ENCODE measurements at places on chromosomes 13 and 19.
A peak's percentile ranks its signal among the peaks of the same experiment; 100 is the strongest.

DNA sequence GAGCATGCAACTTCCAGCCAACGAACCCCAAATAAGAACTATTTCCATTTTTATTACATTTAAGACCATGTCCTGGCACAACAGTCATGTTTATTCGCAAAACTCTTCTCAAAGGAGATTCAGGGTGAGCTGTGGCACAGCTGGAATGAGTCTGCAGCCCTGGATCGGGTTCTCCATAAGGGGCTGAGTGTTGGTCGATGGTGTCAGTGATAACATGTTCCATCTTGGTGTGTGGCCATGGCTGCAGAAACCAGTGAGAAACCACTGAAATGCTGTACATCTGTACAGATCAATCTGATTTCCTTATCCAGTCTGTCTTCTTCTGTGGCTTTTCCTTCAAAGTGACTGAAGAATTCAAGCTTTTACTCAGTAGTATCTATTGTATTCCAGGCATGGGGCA, 15.2 kb downstream of the FAM124A start:
- DNase-seq: no peak

DNA sequence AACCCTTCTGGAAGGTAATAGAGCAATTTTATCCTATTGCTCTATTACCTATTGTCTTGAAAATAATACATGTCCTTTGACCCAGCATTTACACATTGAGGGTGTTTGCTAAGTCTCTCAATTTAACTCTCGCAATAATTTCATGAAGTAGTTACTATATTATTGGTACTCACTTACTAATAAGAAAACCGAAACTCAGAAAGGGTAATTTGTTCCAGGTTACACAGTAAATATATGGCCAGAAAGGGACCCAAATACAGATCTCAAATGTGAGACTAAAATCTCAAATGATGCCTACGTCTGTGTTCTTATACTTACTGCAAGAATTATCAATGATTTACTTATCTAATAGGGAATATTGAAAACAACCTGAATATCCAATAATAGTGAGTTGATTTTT, 29.7 kb upstream of the FAM216B start:
- DNase-seq: no peak

- DNase-seq: peak; percentile 77
Observed at GRCh38 chr19:2060884-2061494, 9.9 kb upstream of the MKNK2 start.

DNA sequence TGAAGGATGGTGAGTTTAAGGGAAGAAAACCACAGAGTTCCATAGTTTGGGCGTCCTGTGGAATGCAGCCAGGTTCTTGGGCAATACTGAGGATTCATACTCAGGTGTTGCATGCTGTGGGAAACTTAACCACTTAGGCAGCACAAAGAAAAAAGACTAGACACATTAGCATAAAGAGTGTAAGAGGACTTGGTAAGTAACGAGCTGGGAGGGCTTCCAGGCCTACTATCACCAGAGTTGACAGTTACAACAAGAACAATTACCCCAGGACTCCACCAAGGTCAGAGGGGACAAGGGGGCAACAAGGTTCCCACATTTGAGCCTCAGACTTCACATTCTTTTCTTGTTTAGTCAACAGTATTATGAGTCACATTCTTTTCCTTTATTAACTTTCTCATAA, 33.2 kb downstream of the KCTD12 start:
- no peak for DNase-seq

DNA sequence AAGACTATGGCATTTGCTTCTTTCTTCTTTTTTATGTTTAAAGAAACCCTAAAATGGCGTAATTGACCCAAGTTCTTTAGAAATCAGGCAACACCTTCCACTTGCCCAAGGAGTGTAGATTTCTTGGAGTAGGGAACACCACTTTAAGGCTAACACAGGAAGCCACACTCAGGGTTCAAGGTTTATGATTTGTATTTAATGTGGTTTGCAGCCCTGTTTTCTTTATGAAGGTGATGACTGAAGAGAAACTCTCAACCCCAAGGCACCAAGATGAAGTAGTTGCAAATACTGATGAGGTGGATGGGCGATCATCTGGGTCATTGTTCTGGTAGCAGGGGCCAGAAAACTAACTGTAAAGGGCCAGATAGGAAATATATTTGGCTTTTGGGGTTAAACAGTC, 101.1 kb downstream of the DLEU7 start:
- no peak for DNase-seq

- DNase-seq: no peak
Observed at GRCh38 chr19:21434967-21435544, 38.1 kb downstream of the ZNF493 start.

GRCh38 chr13:73677048-73677601, 457.1 kb downstream of the KLF12 start:
- DNase-seq: no peak

- no peak for DNase-seq
Observed at GRCh38 chr13:109480011-109480955, 306.1 kb downstream of the IRS2 start.

GRCh38 chr13:35744566-35745178, 268.2 kb upstream of the MAB21L1 start:
- no peak for DNase-seq

- DNase-seq: no peak
Observed at GRCh38 chr19:48935864-48936263, 2.4 kb downstream of the DHDH start.

DNA sequence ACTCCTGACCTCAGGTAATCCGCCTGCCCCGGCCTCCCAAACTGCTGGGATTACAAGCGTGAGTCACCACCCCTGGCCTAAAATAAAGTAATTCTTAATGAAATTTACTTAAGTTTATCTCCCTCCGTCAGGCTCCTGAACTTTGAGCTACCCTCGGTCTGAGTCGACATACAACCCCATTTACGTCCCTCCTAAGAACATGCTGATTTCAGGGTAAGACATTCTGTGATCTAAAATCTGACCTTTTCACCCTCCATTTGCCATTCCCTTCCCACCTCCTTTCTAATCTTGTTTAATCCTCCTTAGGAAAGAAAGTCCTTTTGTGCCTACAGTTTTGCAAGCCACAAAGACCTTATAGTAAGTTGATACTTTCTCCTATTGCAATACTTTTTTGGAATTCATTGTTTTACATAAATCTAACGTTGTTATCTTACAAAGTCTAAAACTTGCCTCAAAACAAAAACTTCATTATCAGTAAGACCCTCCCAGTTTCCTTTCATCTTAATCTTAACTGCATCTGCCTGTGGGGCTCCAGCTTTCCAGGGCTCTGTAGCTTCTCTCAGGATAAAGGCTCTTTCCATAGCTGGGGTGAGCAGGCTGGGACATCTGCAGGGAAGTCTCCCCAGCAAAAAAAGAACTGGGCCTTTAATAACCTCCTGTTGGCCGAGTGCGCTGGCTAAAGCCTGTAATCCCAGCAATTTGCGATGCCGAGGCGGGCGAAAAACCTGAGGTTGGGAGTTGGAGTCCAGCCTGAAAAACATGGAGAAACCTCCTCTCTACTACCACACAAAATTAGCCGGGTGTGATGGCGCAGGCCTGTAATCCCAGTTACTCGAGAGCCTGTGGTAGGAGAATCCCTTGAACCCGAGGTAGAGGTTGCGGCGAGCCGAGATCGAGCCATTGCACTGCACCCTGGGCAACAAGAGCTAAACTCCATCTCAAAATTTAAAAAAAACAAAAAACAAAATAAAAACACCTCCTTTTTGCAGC, 143.1 kb downstream of the ZNF737 start:
- DNase-seq: peak; percentile 6

- no peak for DNase-seq
Observed at GRCh38 chr13:45301263-45301662, 39.7 kb downstream of the TPT1 start.

GRCh38 chr19:54692298-54692615, 29.5 kb downstream of the LILRB4 start:
- DNase-seq: no peak

- DNase-seq: peak; percentile 71
Observed at GRCh38 chr13:113061271-113061625, 44.3 kb upstream of the F7 start.

GRCh38 chr19:45506246-45506988, 862 bp upstream of the VASP start:
- DNase-seq: peak; percentile 81

DNA sequence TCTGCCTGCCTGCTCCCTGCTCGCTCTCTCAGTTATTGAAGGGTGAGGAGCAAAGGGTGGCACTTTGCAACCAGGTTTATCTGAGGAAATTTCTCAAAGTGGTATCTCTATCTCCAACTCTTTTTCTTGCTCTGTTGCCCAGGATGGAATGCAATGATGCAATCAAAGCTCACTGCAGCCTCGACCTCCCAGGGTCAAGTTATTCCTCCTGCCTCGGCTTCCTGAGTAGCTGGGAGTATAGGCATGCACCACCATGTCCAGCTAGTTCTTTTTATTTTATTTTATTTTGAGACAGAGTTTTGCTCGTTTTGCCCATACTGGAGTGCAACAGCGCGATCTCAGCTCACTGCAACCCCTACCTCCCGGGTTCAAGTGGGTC, 4.9 kb downstream of the ACTMAP start:
- no peak for DNase-seq

- no peak for DNase-seq
Observed at GRCh38 chr19:2841855-2842574, 740 bp downstream of the ZNF555 start.

- DNase-seq: no peak
Observed at GRCh38 chr13:99342723-99343315, 35.6 kb upstream of the GPR183 start.

- no peak for DNase-seq
Observed at GRCh38 chr19:33348301-33349010, 25.1 kb upstream of the CEBPG start.

DNA sequence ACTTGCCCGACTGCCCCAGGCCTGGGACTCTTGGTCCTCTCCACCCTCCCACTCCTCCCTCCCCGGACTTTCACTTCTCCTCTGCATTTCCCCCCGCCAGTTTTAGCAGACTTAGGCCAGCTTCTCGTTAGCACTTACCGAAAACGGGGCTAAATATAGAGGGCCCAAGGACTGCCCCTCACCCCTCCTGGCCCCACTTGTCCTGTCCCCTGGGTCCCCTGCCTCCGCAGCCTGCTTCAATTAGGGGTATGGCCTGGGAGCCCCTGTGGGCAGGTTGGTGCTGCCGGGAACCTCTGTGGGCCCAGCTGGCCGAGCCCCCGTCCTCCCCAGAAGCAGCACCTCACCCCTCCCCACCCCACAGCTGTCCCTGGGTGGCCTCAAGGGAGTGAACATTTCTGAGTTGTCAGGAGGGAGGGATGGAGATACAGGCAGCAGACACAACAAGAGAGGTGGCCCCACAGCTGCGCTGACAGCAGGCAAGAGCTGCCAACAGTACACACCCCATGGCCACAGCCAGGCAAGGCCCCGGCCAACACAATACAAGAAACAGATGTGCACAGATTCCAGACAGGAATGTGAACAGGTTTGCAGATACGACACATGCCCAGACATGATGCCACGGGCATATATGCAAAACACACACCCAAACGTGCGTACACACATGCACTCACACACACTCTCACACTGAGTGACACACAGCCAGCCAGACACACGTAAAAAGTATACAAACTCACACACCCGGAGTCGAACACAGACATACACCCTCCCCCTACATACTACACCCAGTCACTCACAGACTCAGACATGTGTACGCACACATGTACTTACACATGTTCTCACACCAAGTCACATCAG, 2.6 kb downstream of the POU2F2 start:
- no peak for DNase-seq

DNA sequence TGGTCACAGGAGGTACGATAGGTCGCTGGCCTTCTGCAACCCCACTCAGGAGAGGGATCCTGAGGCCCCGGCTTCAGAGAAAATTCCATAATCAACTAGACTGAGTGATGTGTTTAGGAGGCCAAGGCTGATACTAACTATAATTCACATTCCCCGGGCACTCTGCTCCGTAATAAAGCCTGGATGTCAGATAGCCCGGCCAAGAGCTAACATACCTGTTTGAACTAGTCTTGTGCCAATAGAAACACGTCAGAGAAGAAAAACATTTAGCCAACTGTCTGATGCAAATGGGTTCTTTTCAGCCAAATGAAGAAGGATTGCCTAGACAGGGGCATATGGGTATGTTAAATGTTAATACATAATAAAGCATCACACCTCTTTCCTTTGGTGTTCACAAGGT, 204.2 kb downstream of the TSHZ3 start:
- DNase-seq: no peak

- DNase-seq: no peak
Observed at GRCh38 chr13:49629196-49629938, 1.1 kb downstream of the ARL11 start.

- no peak for DNase-seq
Observed at GRCh38 chr19:21127001-21127400, 14.8 kb upstream of the ZNF431 start.

DNA sequence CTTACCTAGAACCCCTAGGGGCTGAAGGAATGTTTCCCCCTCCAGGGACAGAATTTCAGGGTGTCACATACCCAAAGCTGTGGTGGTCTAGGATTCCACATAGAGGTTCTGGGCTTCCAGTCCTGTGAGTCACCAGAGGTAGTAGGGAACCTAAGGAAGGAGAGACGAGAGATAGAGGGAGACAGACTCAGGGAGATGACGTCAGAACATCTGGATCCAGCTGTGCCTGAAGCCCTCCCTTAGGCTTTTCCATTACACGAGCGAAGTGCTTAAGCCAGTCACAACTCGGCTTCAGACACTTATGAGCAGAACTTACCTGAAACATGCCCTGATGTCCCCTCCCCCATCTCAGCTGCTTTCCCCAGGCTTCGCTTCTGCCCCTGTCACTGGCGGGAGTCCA, 11.8 kb upstream of the SELENOW start:
- no peak for DNase-seq

GRCh38 chr13:51745243-51745642, 58.7 kb downstream of the DHRS12 start:
- no peak for DNase-seq

- no peak for DNase-seq
Observed at GRCh38 chr13:44276061-44276460, 97.6 kb upstream of the SERP2 start.

DNA sequence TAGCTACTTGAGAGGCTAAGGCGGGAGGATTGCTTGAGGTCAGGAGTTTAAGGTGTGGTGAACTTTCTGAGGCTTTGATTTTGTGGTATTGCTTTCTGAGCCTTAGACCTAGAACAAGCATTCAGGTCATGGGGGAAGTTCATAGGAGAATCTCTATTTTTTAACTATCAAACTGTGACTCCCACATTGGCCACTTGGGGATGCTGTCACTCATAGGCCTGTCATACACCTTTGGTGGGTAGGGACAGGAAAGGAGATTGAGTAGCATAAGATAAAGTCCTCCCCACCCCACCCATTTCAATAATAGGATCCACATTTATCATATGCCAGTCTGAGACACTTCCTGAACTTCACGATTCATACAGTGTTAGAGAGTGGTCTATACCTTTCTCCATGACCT, 41.9 kb upstream of the PSG2 start:
- no peak for DNase-seq

GRCh38 chr13:95360052-95360451, 58.8 kb upstream of the ABCC4 start:
- no peak for DNase-seq
